GM12878 (cell line): ENCODE measurements at places on chromosomes 2 and 18. TPM values are rescaled to one million over a fixed set of nuclear protein-coding genes. Genes with fewer than 3 reads are reported as not detected.

DNA sequence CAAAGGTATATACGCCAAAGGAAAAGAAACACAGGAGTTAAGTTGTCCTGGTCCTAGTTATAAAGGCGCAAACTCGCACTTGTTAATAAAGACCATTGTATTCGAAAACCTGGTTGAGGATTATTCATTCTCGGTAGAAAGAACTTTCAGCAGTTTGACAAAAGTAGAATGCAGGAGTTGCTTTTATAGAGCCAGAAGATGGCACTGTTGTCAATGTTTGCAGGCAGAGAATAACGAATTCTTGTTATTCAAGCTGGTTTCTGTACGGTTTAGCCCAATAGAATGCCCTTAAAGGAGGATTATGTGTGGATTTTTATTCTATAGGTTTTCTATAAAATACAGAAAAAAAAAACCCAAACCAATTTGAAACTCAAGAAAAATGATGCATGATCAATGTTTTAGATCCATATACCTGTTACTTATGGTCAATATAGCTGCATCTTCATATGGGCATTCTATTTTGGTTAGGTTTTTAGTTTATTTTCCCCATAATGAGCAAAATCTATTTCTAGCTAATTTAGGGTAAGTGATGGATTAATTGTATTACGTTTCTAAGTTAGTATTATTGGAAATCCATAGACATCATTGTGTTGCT lies 510.3 kb downstream of the PLCL1 start:
- peak; percentile 4 for DNase-seq

Gene FSIP2
- 0.36 and 0.48 TPM in 2 replicates for total RNA-seq

DNA sequence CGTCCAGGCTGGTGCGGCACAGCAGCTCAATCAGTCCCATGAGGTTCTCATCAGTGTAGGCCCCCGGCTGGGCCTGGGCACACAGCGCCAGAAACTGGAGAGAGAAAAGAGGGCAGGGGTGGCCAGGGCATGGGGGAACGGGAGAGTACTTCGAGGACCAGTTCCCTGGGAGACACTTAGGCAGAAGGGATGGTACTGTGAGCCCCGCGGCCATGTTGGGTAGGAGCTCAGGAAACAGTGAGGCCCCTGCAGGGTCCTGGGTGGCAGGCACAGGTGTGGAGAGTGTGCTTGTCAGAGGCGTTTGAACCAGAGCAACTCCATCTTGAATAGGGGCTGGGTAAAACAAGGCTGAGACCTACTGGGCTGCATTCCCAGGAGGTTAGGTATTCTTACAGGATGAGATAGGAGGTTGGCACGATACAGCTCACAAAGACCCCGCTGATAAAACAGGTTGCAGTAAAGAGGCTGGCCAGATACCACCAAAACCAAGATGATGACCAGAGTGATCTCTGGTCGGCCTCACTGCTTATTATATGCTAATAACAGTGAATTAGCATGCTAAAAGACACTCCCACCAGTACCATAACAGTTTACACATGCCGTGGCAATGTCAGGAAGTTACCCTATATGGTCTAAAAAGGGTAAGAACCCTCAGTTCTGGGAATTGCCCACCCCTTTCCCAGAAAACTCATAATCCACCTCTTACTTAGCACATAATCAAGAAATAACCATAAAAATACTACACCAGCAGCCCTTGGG lies 51.9 kb upstream of the SEMA4C start:
- DNase-seq = no peak

Gene SERPINE2
- 0.92 and 1.0 TPM in 2 replicates for total RNA-seq

GRCh38 chr2:35821675-35822074 lies 533.9 kb upstream of the CRIM1 start:
- no peak for DNase-seq

Gene EMILIN2
- total RNA-seq = 18.4 and 20.3 TPM in 2 replicates

GRCh38 chr2:118227698-118228508 lies 139.6 kb downstream of the INSIG2 start:
- DNase-seq = peak; percentile 48

GRCh38 chr2:85684380-85684779 lies 9.8 kb upstream of the GNLY start:
- DNase-seq = no peak

Gene MDH1B
- 1.0 TPM in 2 replicates for total RNA-seq

DNA sequence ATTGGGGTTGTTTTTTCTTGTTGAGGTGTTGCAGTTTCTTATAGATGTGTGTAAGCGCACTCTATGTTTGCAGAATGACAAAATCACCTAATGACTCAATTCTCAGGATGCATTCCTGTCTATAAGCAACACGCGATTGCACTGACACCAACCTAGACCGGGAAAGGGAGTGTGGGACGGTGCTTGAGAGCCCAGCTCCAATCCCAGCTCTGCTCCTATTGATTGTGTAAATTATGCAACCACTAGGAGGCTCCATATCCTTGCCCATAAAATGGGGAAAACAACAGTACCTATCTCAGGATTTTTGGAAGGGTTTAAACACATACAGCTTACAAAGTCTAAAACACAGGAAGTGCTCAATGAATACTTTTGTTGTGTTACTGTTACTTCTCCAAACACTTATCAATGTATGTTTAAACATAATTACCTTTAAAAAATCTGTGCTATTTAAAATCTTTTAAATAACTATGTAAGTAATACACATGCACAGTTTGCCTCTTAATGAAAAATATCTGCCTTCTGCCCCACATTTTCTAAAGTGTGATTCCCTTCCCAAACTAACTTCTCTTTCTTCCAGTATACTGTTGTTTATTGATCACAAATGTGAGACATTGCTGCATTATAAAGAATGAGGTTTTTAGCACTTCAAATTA lies 132.5 kb downstream of the SPHKAP start:
- DNase-seq = no peak

GRCh38 chr2:102273619-102274211 lies 37.6 kb upstream of the IL1RL1 start:
- DNase-seq = no peak

Gene AGPS
- total RNA-seq = 54.1 and 54.2 TPM in 2 replicates

Gene CCDC138
- 9.5 and 12.4 TPM in 2 replicates for total RNA-seq

DNA sequence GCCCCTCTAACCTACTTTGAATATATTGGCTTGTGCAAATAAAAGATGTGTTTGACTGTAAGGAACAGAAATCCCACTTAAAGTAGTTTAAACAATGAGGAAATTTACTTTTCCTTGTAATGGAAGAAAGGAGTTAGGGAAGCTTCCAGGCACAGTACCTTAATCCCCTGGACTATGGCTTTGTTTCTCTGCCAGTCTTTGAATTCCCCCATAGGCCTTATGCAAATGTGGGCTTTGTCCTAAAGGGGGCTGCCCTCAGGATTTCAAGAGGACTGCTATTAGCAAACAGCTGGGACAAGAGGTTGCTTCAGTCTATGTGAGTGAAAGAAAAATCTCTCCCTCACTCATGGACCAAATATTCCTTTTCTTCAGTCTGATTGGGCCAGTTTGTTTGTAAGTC lies 255.1 kb upstream of the THSD7B start:
- DNase-seq = no peak

GRCh38 chr18:44846450-44846849 lies 165.8 kb downstream of the SETBP1 start:
- no peak for DNase-seq

GRCh38 chr18:46035696-46036680 lies 36.1 kb downstream of the PSTPIP2 start:
- no peak for DNase-seq

Gene PXDN
- total RNA-seq = 0.58 and 0.69 TPM in 2 replicates

Gene MAP3K20
- total RNA-seq = 2.2 and 3.4 TPM in 2 replicates

- DNase-seq = no peak
These were observed 495.4 kb upstream of the PIK3C3 start for GRCh38 chr18:41459656-41460055.

- no peak for DNase-seq
These were observed 79.6 kb downstream of the LRATD1 start for GRCh38 chr2:14712111-14712510.

- DNase-seq = no peak
These were observed 199.1 kb downstream of the GLI2 start for GRCh38 chr2:120934574-120935338.

Gene DSG1
- 2.8 and 3.9 TPM in 2 replicates for total RNA-seq

DNA sequence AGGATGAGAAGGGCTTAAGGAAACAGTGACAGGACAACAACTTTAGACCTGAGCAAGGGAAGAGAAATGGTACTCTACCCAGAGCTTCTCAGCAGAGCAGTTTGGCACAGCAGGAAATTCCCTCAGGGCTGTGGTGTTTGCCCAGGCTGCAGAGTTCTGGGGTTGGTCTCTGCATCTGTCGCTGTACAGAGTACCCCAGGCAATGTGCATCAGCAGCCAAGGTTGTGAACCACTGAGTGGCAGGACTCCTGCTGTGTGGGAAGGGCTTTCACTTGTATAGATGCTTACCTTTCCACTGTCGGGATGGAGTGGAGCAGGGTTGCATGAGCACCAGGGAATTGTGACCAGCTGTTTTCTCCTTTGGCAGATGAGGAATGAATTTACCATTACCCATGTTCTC lies 21.2 kb downstream of the STAMBP start:
- DNase-seq = no peak

Gene TXNDC2
- total RNA-seq = 0.40 TPM in 1 of 2 replicates, not detected in the other
